ENCODE measurements at places on chromosomes 1 and 21.

- DNase-seq, result no peak
Observed at GRCh38 chr1:208110296-208110695, 133.9 kb downstream of the PLXNA2 start.

DNA sequence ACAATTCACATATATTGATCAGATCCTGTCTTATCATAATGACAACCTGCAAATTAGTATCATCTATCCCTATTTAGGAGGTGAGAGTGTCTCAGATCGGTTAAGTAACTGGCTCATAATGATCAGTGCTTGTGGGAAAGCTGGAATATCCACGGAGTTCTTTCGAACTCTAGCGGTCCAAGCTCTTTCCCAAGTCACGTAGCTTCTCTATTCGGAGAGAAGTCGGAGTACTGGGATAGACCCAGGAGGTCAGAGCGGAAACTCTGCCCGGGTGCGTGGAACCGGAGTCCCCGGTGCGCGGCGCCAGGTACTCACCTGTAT is 339 bp downstream of the PTGS2 start:
- DNase-seq, result no peak

DNA sequence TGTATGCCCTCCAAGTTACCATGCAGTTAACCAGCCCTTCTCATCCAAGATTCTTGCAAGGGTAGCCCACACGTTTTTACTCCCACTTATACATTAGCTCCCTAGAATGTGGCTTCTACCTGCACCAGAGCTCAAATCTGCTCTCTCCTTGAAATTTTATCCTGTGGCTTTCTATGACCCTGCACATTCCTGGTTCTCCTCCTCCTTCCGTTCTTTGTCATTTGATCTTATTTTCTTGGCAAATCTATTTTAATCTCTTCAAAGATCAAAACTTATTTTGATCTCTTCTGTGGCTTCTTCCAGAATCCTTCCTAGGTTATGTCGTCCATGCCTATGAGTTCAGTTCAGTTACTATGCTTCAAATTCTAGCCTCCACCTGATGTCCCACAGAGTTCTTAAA is 115.6 kb upstream of the GUCA2B start:
- no peak for DNase-seq

GRCh38 chr1:118947003-118947765 is 41.0 kb downstream of the TBX15 start:
- DNase-seq, result no peak

DNA sequence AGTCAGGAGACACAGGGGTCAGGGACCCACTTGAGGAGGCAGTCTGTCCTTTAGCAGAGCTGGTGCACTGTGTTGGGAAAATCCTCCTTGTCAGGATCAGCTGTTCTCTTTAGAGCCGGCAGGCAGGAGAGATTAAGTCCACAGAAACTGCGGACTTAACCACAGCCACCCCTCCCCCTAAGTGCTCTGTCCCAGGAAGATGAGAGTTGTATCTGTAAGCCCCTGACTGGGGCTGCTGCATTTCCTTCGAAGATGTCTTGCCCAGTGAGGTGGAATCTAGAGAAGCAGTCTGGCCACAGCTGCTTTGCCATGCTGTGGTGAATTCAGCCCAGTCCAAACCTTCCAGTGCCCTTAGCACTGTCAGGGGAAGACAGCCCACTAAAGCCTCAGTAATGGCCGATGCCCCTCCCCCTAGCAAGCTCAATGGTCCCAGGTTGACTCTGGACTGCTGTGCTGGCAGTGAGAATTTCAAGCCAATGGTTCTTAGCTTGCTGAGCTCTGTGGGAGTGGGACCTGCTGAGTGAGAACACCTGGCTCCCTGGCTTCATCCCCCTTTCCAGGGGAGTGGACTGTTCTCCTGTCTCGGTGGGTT is 172.8 kb downstream of the ST6GALNAC3 start:
- DNase-seq, result no peak
